ENCODE measurements at places on chromosomes 2 and 18.

DNA sequence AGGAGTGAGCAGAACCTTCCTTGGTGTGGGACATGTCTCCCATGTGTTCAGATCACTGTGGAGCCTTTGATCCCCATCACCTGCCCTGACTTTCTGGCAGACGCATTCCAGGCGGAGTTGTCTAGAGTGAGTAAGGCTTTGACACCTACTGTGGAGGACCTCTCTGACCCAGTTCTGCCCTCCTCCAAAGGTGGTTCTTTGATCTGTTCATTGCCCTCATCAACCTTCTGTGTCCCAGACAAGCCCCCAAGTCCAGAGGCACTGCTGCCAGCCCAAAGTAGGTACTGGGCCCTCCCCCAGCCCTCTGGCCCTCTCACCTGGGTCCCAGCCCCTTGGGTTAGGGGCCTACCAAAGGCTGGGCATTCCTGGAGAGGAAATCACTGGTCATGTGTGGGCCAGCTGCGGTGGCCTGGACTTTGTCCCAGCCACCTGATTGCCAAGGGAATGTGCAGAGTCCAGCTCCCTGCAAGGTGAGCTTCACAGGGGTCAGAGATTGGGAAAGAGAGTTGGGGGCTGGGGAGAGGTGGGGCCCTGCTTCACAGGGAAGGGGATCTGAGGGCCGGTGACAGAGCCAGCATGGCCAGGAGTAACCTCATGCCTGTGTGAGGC is 12.1 kb upstream of the FAHD2A start:
- DNase-seq: no peak

GRCh38 chr2:12081481-12082210 is 335.2 kb downstream of the LPIN1 start:
- DNase-seq: no peak

- no peak for DNase-seq
Observed at GRCh38 chr2:27485496-27485895, 4.0 kb downstream of the IFT172 start.

DNA sequence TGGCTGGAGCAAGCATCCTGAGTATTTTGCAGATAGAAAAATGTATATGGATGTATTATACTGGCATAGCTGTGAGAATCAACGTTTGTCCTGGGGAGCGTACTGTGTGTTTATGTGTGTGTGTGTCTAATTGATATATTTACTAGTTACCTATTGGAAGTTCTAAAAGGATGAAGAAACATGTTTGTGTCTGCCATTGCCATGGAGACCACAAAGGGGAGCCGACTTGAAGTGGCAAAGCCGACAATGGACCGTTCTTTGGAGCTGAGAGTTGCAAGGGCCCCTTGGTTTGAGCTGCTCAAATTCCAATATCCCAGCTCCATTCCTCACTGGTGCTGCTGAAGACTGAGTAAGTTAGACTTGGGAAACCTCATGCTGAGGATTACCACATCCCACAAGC is 14.3 kb upstream of the SLC25A52 start:
- no peak for DNase-seq

DNA sequence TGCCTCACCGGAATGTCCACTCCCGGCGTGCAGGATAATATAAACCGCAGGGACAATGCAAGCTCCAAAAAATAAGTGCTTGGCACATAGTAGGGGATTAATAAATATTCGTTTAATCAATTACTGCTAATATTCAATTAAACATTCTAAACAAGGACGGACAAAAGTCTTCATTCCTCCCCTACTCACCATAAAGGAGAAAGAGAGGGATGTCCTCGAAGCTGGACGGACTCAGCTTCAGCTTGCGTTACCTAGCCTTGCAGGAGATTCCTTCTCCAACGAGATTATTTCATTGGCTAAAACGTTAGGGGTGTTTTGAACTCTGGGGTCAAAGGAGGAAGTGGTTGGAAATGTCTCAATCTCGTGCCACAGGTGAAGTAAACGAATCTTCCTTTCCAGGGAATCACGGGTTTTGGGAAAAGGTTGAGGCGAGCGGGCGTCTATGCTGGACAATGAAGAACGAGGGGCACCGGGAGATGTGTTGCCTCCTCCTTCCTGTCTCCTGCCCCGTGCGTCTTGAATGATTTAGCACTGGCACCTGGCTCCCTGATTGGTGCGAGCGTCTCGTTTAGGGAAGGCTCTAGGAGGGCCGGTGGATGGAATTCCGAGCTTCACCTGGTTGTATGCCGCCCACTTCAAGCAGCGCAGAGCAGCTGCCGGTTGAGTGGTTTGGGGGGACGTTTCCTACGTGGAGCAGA is 2.0 kb upstream of the GAD1 start:
- DNase-seq: no peak

DNA sequence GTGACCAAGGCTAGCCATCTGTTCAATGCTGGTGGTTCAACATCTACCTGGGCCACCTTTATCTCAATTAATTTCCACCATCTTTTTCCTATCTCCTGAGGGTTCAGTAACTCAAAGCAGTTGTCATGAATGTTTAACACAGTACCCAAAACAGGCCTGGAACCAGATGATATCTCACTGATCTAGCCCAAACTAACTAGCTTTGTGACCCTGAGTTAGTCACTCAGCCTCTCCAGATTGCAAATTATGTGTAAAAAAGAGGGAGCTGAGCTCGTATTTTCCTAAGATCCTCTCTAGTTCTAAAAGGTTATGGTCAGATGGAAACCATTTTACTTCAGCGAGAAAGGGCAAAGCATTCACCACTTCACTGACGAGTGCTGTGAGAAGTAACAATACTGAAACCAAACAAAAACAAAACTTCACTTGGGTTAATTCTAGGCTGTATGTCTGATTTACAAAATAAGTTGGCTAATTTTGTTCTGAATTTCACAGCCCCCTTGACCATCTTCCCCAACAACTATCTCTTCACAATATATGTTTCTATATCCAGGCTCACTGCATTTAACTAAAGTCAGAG is 14.8 kb downstream of the SPRED2 start:
- no peak for DNase-seq

DNA sequence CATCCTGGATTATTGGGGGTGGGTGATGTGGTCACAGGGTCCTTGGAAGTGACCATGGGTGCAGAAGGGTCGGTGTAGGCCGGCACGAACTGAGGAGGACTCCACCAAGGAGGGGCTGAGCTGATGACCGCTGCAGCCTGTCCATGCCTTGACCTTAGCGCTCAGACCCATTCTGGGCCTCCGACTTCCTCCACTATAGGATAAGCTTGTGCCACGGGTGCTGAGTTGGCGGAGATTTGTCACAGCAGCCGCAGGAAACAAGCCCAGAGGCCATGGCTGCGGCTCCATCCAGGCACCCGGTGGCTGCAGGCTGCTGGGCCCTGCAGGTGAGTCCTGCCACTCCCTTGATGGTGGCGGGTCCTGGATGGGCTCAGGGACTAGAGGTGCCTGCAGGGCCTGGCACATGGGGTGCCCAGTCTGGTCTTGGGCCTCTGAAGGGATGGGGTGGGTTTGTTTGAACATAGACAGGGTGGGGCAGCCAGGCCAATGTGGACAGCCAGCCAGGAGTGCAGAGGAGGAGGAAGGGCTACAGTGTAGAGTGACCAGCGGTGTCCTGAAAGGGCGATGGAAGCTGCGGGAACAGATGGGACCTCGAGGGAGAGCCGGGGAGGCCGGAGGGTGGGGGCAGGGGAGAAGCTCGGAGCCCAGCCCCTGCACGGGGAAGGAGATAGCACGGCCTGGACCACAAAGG is 84.8 kb downstream of the SEPTIN10 start:
- DNase-seq: no peak

DNA sequence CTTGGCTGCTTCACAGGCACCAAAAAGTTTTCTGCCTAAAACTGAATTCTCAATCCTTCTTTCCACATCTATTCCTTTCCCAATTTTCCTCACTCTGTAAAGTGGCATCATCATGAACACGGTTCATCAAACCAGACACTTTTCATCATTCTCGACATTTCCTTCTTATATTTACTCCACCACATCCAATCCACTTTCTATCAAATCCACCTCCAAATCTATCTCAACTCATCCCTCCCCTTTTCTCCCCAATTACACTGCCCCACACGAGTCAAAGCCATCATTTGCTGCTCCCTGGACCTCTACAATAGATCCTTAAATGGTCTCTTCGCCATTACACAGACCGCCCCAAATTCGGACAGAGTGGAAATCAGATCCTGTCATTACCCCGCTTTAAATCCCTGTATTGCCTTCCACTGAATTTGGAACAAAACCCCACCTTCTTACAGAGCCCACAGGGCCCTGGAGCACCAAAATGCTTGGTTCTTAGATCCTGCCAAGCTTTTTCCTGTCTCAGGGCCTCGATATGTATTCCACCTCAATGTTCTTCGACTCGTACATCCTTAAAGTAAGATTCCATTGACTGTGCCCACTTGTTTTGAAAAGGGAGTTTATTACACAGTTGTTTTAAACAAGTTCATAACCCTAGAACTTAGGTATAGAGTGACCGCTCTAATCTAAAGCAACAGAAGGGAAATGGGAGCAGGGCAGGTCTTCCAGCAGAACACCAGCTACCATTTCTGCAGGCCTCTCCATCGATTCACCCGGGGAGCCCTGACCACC is 856 bp downstream of the ACAA2 start:
- no peak for DNase-seq

DNA sequence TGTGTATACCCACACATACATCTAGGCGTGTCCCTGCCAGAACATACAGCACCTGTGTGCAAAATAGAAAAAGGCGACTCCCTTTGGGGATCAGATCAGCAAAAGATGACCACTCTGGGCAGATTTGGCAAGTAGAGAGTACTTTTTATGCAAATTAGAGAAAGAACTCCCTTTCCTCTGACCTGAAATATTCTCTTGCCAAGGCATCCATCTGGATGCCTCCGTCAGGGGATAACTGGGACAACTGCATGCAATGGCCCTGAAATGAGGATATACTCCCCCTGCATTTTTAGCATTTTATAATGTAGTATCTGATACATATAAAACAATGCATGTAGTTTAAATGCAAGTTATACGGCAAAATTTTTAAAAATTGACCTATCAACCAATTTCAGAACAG is 247.7 kb downstream of the ICOS start:
- DNase-seq: no peak

DNA sequence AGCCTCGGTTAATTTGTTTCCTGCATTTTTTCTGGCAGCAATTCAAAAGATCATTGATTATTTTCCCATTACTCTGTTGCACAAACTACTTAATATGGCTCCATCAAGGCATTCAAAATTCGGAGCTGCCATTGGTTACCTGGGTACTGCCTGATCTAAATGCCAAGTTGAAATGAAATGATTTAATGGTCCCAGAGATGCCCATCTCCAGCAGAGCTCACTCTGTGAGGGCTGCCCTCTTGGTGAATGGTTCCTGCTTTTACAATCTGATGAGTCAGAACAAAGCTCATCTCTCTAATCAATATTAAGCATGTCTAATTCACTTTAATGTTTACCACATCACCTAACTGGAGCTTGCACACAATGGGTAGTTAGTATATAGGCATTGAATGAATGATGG is 126.1 kb downstream of the CTNNA2 start:
- DNase-seq: no peak

GRCh38 chr2:230828272-230828961 is 36.3 kb upstream of the ITM2C start:
- no peak for DNase-seq

GRCh38 chr2:235988271-235989015 is 179.7 kb downstream of the GBX2 start:
- no peak for DNase-seq

- DNase-seq: no peak
Observed at GRCh38 chr2:197307933-197308521, 2.6 kb downstream of the ANKRD44 start.

DNA sequence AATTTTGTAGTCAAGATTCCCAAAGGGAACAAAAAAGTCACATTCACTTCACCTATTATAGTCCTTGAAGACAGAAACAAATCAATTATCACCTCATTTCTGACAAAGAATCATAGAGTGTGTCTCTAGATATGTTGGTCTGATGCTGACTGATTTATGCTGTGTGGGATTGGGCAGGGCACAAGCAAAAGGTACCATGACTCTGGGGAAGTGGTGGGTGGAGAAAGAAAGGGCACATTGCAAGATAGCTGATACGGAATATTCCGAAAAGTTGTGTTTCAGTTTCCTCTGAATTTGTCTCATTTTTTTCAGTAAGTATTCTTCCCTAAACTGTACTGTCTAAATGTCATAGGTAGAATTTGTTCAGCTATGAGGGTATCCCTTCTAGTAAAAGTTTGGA is 268.0 kb downstream of the MREG start:
- DNase-seq: no peak

GRCh38 chr18:9453283-9453682 is 22.0 kb upstream of the RALBP1 start:
- no peak for DNase-seq

DNA sequence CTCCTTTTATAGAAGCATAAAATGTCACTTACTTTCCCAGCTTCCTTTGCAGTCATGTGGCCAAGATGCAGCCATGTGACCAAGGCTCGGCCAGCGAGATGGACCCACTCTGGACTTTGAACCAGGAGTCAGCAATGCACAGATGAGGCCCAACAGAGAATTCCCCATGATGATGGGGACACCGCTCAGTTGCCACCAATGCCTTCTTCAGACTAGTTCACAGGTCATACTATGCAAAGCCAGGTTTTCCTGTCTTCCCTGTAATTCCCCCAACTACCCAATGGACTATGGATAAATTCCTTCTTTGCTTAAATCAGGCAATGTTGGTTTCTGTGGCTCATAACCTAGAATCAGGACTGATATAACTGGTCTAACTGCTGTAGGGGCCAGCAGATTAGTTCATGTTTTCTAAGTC is 22.5 kb upstream of the REL start:
- no peak for DNase-seq

- DNase-seq: no peak
Observed at GRCh38 chr2:45654250-45654649, 2.8 kb downstream of the PRKCE start.

DNA sequence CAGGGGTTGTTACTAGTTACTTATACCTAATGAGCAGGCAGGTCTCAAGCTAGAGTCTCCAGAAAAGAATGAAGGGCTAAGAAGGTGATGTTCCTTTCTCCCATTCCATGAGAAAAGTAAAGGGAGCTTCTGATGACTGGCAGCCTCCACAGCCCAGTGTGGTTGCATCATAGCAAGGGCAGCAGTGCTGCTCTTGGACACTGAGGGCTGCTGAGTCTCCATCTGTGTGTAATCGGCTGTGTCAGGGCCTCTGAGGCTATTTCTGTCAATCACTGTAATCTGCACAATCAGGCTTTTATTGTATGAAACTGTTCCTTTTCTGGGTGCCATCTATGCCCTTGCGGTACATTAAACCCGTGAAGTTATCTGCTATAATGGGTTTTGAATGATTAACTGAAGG is 164.1 kb upstream of the FBXO11 start:
- DNase-seq: no peak
